Globus pallidus (tissue), 1 donor: ENCODE measurements at places on chromosomes 16 and 17.

- DNase-seq, result no peak
These were observed 17.6 kb upstream of the CDRT4 start for GRCh38 chr17:15485045-15485444.

DNA sequence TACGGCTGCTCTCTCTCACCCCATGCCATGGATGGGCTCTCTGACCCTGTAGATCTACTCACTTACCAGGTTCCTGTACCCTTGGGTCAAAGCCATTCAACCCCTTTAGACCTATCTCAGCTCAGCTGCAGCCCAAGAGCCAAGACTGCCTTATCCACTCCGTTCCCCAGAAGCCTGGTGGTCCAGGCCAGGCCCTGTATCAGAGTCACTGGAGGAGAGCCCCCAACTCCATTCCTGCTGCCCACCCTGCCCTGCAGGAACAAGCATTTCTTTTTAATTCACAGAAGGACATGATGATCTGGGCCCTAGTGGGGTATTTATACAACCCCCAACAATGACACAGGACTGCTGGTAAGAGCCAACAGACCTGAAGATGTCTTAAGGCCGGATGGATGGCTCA lies 76.8 kb downstream of the AIPL1 start:
- no peak for DNase-seq

- no peak for DNase-seq
These were observed 21.4 kb upstream of the SLC46A1 start for GRCh38 chr17:28427371-28427770.

GRCh38 chr16:90072442-90073105 lies 4.6 kb downstream of the PRDM7 start:
- DNase-seq, result no peak

DNA sequence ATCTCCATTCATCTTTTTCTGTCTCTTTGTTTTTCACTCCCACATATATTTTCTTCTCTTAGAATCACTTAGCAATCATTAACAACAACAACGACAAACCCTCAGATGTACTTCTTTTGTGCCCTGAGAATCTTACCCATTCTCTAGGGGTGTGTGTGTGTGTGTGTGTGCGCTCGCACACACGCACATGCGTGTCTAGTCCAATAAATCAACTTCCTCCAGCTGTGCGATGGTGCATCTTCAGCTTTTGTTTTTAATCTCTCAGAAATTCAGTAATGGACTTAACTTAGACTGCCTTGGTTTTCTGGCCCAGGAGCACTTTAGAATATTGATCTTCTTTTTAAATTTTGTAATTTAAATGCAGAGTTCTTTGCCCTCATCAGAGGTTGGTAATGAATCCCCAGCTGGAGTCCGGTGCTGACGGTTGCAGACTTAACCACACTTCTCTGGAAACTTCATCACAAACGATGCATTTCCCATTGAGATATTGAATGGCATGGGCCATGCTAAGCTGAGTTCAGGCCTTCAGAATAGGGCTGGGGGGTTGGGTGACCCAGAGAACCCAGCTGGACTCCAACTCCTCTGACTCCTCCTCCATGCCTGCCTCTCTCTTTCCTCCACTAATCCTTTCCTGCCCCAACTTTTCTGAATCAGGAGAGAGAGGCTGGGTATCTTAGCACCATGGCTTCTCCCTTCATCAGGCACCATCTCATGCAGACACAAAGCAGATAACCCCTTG lies 193.9 kb downstream of the ZNF18 start:
- no peak for DNase-seq

DNA sequence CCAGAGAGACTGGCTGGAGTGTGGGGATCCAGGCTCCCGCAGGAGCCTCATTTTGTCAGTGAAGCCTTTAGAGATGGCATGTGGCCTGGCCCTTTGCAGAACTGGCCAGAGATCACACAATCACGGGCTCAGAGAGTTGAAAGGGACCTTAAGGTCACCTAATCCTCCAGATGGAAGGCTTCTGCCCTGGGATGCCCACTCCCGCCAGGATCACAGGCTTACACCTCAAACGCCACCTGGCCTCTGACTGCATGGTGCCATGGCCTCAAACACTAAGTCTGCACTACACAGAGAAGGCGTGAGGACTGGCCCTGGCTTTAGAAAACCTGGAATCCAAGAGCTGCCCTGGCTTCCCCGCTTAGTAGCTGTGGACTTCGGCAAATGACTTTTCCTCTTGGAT lies 306.8 kb upstream of the CCL2 start:
- DNase-seq, result no peak

DNA sequence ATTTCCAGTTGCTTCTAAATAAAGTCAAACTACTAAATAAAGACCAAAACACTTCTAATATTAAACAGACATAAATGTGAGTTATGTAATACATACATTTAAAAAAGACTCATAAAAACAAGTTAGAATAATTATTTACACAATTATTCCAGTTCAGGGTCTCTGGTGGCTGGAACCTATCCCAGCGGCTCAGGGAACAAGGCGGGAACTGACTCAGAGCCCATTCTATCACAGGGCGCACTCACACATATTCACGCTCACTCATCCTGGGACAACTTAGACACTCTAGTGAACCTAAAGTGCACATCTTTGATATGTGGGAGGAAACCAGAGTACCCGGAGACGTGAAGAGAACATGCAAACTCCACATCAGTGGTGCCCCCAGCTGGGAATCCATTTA lies 25.0 kb downstream of the PLXDC1 start:
- DNase-seq, result no peak

DNA sequence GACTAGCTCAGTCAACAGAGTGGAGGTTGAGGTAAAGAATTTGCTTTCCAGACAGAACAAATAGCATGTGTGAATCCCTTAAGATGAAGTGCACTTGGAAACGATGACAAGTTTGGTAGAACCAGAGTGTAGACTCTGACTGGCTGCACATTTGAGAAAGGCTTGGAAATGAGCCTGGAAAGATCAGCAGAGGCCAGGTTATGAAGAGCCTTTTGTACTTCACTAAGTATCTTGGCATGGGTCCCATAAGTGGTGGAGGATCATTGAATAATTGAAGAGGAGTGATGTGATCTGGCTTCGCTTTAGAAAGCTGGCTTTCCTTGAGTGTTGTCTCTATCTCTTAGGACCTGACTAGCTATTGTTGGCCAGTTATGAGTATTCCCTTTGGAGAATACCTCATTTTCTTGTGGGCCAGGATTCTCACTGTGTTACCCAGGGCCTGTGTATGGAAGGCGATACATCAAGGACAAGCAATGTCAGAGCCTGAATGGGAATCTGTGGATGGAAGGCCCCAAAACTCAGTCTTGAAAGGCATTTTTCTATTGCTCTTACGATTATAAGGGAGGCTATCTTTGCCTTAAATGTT lies 329.8 kb downstream of the UTP18 start:
- DNase-seq, result peak; percentile 3

GRCh38 chr17:60284709-60285108 lies 107.2 kb downstream of the USP32 start:
- no peak for DNase-seq

DNA sequence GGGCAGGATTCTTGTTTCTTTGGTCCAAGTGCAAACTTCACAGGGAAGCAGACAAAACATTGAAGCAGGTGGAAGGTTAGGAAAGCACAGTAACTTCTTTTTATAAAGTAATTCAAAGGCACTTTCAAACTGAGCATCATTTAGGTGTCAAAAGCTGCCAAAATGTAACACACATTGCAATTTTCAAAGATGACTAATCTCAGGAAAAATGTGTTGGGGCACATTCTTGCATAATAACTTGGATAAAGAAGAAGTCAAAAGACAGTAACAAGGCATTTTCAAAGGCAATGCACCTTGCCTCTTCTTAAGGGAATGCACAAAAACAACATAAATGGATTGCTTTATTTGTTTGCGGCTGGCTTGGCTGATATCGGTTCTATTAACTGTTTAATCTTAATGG lies 3.6 kb downstream of the KCNJ2 start:
- no peak for DNase-seq

GRCh38 chr16:50769-51591 lies 2.4 kb downstream of the POLR3K start:
- no peak for DNase-seq

- no peak for DNase-seq
These were observed 51.5 kb downstream of the TENT4B start for GRCh38 chr16:50204453-50205108.

GRCh38 chr16:468068-468821 lies 42.8 kb downstream of the RAB11FIP3 start:
- DNase-seq, result peak; percentile 72

DNA sequence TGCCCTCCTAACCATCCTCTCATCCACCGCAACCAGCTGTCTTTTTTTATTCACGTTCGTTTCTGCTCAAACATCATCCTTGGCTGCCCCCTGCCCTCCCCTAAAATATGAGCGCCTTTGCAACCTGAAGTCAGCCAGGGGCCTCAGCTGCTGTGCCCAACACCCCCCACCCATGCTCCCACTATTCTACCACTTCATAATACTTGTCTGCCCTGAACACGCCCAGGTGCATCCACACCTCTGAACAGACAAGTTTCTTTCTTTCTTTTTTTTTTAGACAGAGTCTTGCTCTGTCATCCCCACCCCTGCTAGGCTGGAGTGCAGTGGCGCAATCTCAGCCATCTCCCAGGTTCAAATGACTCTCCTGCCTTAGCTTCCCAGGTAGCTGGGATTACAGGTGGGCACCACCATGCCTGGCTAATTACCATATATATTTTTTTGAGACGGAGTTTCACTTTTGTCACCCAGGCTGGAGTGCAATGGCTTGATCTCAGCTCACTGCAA lies 26.9 kb downstream of the CEP295NL start:
- DNase-seq, result no peak

GRCh38 chr16:68284847-68285246 lies 20.5 kb downstream of the SLC7A6 start:
- DNase-seq, result no peak

- DNase-seq, result no peak
These were observed 17.2 kb upstream of the ALOX15 start for GRCh38 chr17:4658478-4659305.

DNA sequence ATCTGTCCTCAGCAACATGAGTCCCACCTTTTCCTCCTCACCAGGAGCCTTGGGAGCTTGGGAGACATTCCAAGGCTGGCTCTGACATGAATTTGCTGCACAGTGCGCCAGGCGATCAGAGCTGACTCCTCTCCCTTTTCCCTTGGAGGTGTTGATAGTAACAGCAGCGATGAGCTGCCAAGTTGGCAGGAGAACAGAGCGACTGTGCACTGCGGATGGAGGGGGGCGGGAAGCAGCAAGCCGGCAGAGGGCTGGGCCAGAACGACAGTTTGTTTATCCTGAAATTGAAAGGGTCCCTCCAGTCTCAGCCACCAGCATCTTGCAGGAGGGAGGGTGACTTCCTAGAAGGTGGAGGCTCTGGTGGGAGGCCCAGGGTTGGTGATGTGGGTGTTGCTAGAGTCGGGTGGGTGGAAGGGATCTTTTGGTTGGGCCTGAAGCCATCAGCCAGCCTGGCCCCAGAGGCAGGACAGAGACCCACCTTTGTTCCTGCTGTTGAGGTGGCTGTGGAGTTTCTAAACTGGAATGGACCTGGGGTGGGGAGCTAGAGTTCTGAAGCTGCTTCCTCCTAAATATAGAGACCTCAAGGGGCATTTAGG lies 22.5 kb upstream of the DYNLL2 start:
- DNase-seq, result peak; percentile 5

- peak; percentile 97 for DNase-seq
These were observed 40.9 kb downstream of the RFFL start for GRCh38 chr17:35022536-35023063.

GRCh38 chr17:65898651-65899050 lies 293.3 kb downstream of the CEP112 start:
- DNase-seq, result no peak

- no peak for DNase-seq
These were observed 23.8 kb downstream of the EPN2 start for GRCh38 chr17:19260958-19261357.

DNA sequence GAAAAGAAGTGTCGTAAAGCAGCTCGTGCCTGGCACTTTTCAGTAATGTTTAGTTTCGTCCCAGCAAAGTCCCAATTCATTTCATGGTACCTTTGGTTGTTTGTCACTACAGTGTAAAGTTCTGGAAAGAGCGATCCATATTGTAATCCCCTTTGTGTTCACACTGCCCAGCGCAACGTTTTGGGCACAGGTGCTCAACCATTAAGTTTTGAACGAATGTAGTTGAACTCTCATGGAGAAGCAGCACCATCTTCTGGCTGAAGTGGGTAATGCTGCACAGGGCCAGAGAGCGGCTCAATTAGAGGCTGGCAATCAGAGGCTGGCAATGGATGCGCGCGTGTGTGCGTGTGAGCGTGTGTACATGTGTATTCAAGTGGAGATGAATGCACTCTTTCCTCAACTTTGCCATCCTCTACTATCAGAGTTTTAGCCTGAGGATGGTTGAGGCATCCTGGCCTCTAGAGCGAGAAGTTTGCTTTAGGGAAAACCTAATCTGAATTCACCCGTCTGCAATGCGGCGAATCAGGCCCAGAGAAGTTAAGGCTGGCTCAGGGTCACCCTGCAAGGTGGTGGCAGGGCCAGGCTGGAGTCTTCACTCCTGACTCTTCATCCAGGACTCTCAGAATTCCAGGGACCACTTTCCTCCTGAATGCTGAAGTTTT lies 29.9 kb downstream of the DYNLL2 start:
- DNase-seq, result peak; percentile 60

DNA sequence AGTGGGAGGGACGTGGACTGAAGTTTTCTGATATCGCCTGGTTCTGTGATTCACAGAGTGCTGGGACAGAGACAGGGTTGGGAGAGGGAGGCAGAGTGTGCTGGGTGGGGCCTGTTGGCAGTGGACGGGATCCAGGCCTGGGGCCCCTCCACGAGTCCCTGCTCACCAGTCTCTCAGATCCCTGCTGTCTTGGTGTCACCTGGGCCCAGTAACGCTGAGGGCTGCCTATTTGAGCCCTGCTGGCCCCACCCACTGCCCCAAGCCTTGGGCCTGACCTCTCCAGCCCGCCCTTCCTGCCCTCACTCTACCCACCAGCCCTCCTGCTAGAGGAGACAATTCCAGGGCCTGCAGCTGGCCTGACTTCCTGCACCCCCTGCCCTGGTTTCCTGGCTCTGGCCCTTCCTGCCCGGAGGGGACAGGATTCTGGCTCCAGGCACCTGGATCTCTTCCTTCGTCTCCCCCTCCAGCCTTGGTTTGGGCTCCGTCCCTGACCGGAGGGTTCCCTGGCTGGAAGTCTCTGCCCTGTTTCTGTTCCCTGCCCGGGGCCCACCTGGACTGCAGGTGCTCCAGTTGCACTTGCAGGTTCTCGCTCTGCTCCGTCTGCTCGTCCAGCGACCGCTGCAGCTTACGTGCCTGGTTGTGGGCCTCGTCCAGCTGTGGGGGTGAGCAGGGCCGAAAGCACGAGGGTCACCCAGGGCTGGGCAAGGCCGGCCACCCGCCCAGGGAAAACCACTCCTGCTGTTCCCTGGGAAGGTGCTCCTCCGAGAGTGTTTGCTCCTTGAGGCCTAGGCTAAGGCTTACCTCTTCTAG lies 21.4 kb downstream of the CCDC102A start:
- DNase-seq, result no peak

GRCh38 chr16:65201511-65201910 lies 79.6 kb upstream of the CDH11 start:
- no peak for DNase-seq

DNA sequence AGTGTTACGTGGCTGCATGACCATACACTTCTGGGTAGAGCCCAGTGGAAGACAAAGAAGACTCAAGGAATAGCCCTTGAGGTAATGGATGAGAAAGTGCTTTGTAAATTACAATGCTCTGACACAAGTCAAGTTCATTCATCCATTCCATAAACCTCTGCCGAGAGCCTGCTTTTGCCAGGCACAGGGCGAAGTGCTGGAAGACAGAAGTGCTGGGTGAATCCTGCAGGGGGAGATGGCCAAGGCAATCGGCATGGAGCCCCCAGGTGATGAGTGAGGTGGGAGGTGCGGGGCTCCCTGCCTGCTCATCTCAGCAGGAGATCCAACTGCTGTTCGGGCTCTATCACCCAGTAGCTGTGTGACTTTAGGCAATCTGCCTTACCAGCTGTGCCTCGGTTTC lies 2.8 kb upstream of the SOCS3 start:
- DNase-seq, result no peak
